Adipose tissue (tissue), 3 donors: ENCODE measurements at places on chromosomes 7 and 10. TPM values are rescaled to one million over a fixed set of nuclear protein-coding genes. Genes with fewer than 3 reads are reported as not detected.

Gene RARRES2
- 206 TPM for polyA plus RNA-seq

Gene FAM180A
- polyA plus RNA-seq, result 2.2 TPM

Gene NKX6-2
- polyA plus RNA-seq, result not detected

Gene LIPN
- polyA plus RNA-seq, result 0.49 TPM

Gene GJD4
- not detected for polyA plus RNA-seq

Gene ANKRD7
- 0.13 TPM for polyA plus RNA-seq

Gene ASIC3
- polyA plus RNA-seq, result 1.3 TPM

Gene CDK13
- polyA plus RNA-seq, result 8.2 TPM
